ENCODE measurements at places on chromosomes 13 and 19. TPM values are rescaled to one million over a fixed set of nuclear protein-coding genes. Genes with fewer than 3 reads are reported as not detected.

Gene CLDN10
- 1.3 TPM for total RNA-seq

DNA sequence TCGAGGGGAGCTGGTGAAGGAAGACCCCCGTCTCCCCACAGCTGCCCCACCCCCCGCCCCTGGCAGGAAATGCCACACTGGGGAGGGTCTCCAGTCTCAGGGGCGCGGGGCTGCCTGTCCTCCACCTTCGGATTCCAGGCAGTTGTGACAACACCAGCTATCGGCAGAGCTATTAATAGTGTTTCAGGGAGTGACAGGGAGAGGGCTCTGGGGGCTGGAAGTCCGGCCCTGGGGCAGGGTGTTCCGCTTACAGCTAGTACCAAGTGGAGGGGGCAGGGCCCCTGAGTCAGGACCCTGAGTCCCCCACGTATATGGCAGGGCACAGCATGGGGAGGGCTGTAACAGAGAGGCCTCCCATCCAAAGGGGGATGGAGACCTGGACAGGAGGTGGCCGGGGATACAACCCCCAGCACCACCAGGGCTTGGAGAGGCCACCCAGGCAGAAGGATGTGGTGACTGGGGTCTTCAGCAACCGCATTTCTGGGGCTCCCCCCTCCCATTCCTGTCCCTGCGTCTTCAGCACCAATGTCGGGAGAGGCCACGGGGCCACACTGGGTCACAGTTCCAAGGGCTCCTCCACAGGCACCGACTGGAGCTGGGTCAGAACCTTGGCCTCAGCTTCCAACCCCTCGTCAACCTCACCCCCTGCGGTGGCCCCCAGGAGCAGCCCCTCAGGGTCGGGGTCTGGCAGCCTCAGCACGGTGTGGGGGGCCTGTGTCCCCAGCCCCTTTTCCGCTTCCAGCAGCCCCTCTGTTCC lies 3.9 kb downstream of the SIX5 start:
- DNase-seq: no peak

- no peak for DNase-seq
These were observed 40.0 kb upstream of the CBY2 start for GRCh38 chr13:45662162-45662561.

- no peak for DNase-seq
These were observed 338.0 kb downstream of the TEX29 start for GRCh38 chr13:111658145-111659100.

GRCh38 chr13:32894589-32895001 lies 121.6 kb upstream of the KL start:
- no peak for DNase-seq
